ENCODE measurements at places on chromosomes 2 and 18.
A peak's percentile ranks its signal among the peaks of the same experiment; 100 is the strongest.

- DNase-seq, result peak; percentile 34
Observed at GRCh38 chr2:112483042-112483473, 1.1 kb downstream of the TTL start.

GRCh38 chr2:216950547-216950946 lies 90.7 kb upstream of the TNP1 start:
- no peak for DNase-seq

GRCh38 chr2:221282386-221282785 lies 289.7 kb downstream of the EPHA4 start:
- DNase-seq, result no peak

- peak; percentile 63 for DNase-seq
Observed at GRCh38 chr2:25340181-25340921, 1.4 kb downstream of the DNMT3A start.

GRCh38 chr2:180495606-180496005 lies 484.8 kb upstream of the UBE2E3 start:
- DNase-seq, result no peak

DNA sequence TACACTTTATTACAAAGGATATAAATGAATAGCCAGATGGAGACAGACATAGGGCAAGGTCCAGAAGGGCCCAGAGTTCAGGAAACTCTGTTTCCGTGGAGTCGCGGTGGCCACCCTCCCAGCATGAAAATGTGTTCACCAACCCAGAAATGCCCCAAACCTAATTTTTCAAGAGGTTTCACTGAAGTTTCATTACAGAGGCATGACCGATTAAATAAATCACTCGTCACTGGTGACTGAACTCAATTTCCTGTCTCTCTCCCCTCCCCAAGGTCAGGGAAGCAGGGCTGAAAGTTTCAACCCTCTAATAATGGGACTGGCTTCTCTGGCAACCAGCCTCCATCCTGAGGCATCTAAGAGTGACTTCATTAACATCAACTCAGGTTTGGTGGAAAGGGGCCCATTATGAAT lies 22.4 kb downstream of the USP40 start:
- no peak for DNase-seq
